ENCODE measurements at places on chromosomes 2 and 18. TPM values are rescaled to one million over a fixed set of nuclear protein-coding genes. Genes with fewer than 3 reads are reported as not detected.

REEP1 gene
- total RNA-seq, result 1.3 TPM

C1GALT1C1L gene
- not detected for total RNA-seq

GRCh38 chr18:31658670-31659575 lies 25.5 kb downstream of the B4GALT6 start:
- no peak for DNase-seq

DNA sequence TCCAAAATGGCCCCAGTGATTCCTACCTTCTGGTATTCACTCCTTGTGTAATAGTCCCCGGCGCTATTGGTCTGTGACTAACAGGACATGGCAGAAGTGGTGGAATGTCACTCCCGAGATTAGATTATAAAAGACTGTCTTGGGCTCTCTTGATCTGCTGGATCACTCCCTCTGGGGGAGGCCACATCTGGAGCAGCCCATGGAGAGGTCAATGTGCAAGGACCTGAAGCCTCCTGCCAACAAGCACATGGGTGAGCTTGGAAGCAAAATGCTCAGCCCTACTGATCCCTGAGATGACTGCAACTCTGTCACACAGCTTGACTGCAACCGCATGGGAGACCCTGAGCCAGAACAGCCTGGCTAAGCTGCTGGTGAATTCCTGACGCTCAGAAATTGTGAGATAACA lies 94.3 kb upstream of the GLI2 start:
- no peak for DNase-seq
